ENCODE measurements at places on chromosomes 2 and 18.
A peak's percentile ranks its signal among the peaks of the same experiment; 100 is the strongest.

GRCh38 chr2:231879216-231879615 is 47.0 kb downstream of the NPPC start:
- no peak for DNase-seq

GRCh38 chr2:183010112-183010511 is 28.1 kb downstream of the NCKAP1 start:
- DNase-seq = no peak

GRCh38 chr2:108588070-108588668 is 53.9 kb downstream of the LIMS1 start:
- no peak for DNase-seq

DNA sequence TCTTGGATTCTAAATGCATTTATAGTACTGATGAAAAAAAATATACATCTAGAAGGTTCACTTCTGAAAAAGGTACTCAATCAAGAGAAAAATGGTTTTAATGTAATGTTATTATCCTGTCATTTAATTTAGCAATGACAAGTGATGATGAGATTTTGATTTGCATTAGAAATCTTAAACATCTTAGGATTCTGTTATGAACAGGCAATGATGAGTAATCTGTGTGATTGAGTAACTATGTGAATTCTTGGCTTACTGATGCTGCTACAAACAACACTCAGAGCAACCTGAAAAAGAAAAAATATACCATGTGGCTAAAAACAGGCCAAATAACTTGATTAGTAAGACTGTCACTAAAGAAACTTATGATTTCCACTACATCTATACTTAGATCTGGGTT is 30.1 kb downstream of the RBKS start:
- DNase-seq = no peak

DNA sequence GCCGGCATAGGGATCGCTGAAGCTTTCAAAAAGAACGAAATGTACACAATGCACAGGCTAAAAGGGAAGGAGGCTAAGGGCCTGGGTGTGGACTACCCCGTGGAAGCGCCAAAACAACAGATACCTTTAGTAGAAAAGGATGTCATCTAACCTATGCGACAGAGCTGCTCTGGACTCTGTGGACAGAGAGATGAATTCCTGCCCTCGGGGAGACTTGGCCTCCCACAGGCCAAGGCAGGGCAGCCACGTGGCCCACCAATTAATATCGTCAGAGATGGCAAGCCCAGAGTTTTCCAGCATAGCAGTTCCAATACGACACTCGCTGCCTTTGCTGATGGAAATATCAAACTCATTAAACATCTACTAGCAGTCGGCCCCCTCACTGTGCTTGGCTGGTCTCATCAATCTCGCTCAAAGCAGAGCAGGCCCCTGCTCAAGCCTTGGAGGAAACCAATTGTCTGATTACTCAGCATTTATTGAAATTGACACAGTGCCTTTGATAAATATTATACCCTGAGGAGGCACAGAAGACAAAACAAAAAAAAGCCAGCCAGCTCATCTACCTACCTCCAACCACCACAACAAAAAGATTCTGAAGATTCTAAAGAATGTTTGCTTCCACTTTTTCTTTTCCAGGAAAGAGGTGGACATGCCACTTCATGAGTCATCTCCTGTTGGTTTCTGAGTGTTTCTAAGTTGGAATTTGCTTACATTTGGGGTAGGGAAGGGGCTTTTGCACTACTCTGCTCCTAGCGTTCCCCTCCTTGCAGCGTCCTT is 79.0 kb upstream of the ACAA2 start:
- DNase-seq = no peak

DNA sequence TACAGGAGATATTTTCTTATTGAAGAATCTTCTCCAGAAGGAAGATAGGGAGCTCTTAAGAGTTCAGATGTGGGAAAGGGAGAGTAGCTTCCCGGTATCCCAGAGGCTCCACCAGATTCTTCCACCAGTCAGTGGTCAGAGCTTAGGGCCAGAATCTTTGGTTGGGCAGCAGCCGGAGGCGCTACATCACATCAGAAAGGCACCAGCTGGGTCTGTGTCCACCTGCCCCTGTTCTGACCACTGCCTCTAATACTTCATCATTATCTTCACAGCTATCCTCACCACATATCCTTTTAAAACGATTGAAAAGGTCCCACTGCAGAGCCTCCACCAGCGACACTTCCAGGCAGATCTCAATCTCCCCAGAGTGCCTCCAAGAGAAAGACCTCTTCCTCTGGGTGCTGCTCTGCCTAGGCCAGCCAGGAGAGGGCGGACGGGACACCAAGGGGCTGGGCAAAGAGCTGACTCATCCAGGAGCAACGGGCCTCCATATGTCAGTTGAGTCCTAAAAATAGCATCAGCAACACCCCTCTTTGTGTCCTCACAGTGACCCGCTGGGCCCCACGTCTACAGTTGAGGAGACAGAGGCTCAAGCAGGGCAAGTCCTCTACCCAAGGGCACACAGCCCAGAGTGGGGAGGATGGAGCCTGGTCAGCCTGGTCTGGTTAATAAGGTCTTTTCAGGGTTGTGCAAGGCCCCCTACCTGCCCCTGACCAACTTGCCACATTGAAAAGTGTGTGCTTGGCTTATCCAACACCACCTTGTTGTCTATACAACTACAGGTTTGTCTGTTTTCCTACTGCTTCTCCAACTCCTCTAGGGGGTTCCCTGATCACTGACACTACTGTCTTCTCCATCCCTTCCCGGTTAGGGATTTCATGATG is 81.2 kb downstream of the ADD2 start:
- no peak for DNase-seq

DNA sequence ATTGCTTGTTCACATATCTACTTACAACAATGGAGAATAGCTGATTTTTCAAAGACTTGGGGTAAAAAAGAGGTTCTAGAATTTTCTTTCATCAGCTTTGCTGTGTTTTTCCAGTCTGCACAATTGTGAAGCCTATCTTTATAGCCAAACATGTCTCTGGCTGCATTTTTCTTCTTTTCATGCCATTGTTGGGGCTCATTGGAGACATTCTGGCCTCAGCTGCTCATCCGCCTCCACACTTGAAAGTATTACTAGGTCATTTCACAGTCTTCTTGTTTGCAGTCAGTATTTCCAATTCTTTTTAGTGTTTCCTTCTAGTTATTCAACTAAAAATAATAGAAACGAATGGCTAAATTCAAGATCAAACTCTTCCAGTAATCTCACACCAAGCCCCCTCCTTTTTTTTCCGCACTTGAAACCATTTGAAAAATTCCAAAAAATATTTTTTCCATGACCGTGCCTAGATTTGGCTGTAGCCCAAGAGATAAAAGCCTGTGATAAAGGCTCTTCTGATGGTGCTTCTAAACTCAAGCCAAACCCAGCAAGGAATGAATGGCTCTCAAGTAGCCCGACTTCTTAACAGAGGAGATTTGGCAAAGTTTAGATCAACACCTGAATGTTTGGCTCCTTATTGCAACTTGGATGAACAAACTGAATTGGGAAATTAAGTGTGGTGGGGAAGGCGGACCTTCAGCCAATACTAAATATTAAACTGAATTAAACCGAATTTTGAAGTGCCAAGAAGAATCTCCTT is 103.4 kb downstream of the NRP2 start:
- DNase-seq = no peak

GRCh38 chr2:242041816-242042215 is 172.3 kb downstream of the RTP5 start:
- no peak for DNase-seq

DNA sequence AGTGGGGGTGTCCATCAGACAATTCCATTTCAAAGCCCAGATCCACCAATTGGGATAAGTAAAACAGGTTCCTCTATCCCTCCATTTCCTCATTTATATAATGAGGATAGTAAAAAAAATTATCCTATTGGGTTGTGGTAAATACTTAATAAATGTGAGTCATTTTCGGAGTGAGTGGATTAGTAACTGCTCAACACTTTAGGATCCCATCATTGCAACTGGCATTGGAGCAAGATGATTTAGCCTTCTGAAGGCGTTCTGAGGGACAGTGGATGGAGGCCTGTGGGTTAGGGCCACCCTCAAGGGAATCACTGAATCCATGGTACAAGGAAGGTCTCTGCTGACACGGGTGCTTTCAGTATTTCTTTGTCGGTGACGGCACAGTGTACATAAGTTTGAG is 108.6 kb upstream of the FZD7 start:
- no peak for DNase-seq

DNA sequence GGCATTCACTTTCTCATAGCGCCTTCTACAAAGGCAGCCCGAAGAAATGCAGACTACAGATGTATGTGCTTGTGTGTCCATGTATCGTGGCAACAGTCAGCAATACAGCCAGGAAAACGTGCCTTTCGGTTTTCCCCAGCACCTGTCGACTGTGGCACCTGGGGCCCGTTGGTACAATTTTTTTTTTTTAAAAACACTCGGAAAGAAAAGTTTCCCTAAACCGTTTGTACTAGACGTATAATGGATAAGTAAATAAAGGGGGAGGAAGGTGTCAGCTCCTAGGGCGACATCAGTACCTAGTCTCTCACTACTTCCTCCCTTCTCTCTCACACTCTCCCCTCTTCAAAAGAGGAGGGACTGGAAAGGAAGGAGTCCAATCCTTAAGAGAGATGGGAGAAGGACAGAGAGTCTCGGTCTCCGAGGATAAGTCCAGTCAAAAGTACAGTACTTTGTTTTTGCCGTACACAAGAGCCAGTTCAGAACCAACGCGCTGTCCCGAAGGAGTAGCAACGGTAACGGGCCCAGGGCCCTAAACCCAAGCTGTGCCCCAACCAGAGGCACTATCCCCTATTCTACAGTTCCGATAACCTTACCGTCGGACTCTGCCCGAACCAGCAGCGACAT is 759 bp downstream of the PPP4R3B start:
- DNase-seq = peak; percentile 38

DNA sequence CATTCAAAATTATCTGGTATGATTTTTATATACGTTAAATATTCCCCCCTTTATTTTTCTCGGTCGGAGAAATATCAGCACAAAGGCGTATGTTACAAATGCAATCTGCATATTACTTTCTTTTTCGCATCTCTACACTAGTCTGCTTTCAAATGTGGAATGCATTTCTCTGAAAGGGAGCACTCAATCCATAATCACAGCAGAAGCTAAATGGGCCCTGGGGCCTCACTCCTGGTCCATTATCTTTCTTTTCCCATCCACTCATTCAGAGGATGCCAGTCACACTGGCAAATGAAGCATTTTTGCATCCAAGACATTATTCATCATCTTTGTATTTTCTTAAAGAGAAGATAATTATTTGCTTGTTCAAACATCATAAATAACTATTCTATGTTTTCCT is 295.2 kb upstream of the LRP1B start:
- DNase-seq = no peak

DNA sequence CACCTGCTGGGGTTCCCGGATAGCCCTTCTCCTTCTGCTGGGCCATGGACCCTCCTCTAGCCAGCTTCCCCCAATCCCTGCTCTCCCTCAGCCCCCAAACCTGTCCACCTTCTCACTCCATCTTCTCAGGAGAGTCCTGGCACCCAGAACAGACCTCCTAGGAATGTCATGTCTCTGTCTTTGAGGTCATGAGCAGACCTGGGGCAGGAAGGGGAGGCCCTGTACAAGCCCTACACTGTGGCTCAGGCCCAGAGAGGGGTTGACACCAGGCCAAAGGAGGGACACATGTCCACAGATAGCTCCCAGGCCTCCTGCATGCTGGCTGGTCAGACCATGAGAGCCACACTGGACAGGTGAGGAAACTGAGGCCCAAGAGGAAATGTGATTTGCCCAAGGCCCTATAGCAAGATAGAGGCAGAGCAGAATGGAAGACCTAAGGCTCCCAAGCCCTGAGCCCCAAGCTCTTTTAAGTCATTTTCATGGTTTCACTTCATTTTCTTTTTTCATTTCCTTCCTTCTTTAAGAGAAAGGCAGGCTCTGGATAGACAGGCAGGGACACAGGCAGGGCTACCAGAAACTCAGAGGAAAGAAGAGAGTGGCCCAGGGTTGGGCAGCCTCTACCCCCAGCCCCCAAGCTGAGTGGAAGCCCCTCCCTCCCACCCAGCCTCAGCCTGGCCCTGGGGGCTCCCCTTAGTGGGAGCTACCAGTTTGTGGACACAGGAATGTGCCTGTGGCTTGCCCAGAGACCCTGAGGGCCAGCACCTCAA is 159.7 kb downstream of the SMAD7 start:
- DNase-seq = no peak

DNA sequence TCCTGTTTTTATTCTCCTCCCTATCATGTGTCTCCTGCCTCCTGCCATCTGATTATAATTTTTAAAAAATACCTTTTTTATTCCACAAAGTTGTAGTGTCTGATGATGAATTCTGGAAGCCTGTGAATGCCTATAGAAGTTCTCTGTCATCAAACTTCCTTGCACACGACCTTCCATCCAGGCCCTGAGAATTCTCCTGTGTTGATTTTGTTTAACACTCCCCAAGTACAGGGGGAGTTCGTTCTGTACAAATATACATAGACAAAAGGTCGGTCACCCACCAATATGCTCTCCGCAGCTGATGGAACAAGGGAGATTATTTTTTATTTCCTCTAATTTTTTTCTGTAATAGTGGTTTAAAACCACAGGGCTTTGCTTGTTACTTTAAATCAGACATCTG is 232.5 kb downstream of the PIEZO2 start:
- no peak for DNase-seq

DNA sequence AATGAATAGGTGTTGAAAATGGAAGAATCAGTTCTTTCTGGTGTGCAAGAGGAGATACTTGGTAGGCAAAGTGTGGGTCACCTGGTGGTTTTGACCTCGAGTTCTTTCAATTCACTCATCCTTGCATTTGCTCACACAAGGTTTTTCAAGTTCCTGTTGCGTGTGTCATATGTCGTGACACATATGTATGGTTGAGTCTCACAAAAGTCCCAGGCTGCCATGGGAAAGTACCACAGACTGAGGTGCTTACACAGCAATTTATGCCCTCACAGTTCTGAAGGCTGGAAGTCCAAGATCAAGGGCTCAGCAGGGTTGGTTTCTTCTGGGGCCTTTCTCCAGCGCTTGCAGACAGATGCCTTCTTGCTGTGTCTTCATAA is 64.4 kb downstream of the NCK2 start:
- DNase-seq = no peak

GRCh38 chr2:97760480-97761049 is 47.2 kb downstream of the ZAP70 start:
- DNase-seq = no peak

GRCh38 chr2:135913727-135914365 is 37.6 kb upstream of the MCM6 start:
- DNase-seq = peak; percentile 50

DNA sequence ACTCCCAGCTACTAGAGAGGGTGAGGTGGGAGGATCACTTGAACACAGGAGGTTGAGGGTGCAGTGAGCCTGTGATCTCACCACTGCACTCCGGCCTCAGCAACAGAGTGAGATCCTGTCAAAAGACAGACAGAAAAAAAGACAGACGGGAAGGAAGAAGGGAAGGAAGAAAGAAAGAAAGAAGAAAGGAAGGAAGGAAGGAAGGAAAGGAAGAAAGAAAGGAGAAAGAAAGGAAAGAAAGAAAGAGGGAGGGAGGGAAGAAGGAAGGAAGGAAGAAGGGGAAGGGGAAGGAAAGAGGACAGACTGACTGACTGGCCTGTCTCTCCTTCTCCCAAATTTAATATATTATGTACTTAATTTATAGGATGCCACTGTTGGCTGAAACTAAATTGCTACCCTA is 21.6 kb downstream of the SP9 start:
- no peak for DNase-seq

- DNase-seq = no peak
These were observed 41.7 kb downstream of the NLRC4 start for GRCh38 chr2:32222966-32223365.

Measured in effector CD4-positive, alpha-beta T cell (primary cell).